Activated CD8-positive, alpha-beta memory T cell treated with anti-CD3 and anti-CD28 coated beads, Interleukin-2, amount 50 U/mL, for 4 hours (primary cell): ENCODE measurements at places on chromosomes 16 and 17.

GRCh38 chr17:41907185-41907556 is 11.6 kb downstream of the ACLY start:
- no peak for DNase-seq

GRCh38 chr17:70956726-70957125 is 787.4 kb downstream of the KCNJ2 start:
- no peak for DNase-seq

GRCh38 chr16:57155702-57156350 is 30.0 kb downstream of the PSME3IP1 start:
- no peak for DNase-seq

GRCh38 chr16:3695610-3696369 is 21.5 kb downstream of the TRAP1 start:
- no peak for DNase-seq

DNA sequence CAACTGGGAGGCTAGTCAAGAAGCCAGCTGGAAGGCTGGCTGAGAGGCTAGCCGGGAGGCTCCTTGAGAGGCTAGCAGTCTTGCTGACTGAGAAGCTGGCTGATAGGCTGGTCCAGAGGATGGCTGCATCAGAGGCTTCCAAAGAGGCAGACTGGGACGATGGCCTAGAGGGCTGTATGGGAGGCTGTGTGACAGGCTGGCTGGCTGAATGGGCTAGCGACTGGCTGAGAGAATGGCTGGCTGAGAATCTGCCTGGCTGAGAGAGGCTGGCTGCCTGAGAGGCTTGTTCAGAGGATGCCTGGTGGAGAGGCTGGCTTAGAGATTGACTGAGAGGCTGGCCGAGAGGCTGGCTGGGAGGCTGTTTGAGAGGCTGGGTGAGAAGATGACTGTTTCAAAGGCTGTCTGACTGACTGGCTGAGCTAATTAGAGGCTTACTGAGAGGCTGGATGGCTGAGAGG is 34.8 kb upstream of the ACSM2B start:
- no peak for DNase-seq

GRCh38 chr16:67807148-67807682 is 526 bp downstream of the TSNAXIP1 start:
- DNase-seq: no peak

DNA sequence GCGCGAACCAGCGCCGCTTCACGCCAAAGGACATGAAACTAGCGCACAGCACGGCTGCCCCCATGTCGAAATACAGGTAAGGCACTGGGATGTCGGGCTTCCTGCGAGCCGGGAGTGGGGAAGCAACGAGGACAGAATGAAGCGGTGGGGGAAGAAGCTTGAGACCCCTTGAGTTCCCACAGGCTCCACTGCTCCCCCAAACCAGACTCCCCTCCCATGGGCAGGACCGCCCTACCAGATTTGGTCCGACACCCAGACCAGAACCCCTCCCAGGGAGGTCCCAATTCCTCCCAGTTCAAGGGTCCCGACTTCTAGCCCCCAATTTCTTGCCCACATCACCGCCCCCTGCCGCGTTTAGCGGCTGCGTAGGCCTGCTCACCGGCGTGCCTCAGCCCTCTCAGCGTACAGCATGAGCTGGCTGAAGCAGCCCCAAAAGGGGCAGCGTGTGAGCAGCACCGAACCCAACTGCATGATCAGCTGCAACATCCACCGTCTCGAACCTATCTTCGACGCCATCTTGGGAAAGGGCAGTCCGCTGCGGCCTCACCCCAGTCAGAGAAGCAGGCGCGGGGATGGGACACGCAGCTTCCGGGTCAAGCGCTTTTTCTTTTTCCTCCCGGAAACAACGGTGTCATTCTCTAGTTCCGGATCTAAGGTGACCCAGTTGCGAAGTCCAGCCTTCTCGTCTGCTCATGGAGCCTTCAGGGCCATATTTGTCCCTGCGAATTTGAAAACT is at the start of gene TMEM101:
Gene TMEM101 (minus strand): TSS at position 527 of the 736 bp plus-strand sequence. CDS start 11 bp downstream, at position 516.
- peak; percentile 86 for DNase-seq

DNA sequence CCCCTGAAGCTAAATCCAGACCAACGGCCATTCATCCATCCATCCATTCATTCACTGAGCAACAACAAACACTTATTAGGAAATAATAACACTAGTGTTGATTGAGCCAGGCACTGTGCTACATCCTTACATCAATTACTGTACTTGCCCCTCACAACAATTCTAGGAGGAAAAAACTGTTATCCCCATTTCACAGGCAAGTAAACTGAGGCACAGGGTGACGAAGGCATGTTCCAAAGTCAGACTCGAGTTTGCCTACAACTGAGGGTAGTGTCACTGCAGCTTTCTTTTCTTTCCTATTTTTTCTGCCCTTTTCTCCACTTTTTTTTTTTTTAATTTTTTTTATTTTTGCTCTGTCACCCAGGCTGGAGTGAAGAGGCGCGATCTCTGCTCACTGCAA is 11.2 kb upstream of the MYLK3 start:
- DNase-seq: no peak

- no peak for DNase-seq
These were observed 20.4 kb upstream of the ADAM11 start for GRCh38 chr17:44738214-44738906.

GRCh38 chr17:75636381-75637142 is 3.3 kb downstream of the SMIM5 start:
- no peak for DNase-seq

- DNase-seq: no peak
These were observed 3.6 kb downstream of the DLX3 start for GRCh38 chr17:49991409-49991808.

- no peak for DNase-seq
These were observed 3.0 kb downstream of the SOX15 start for GRCh38 chr17:7586673-7587419.
